ENCODE measurements at places on chromosomes 4 and X.

GRCh38 chr4:121648516-121648915 is 48.3 kb downstream of the ANXA5 start:
- DNase-seq: no peak

GRCh38 chr4:92071587-92071986 is 232.2 kb upstream of the GRID2 start:
- no peak for DNase-seq

GRCh38 chr4:153205757-153206156 is 1.5 kb downstream of the TRIM2 start:
- no peak for DNase-seq

DNA sequence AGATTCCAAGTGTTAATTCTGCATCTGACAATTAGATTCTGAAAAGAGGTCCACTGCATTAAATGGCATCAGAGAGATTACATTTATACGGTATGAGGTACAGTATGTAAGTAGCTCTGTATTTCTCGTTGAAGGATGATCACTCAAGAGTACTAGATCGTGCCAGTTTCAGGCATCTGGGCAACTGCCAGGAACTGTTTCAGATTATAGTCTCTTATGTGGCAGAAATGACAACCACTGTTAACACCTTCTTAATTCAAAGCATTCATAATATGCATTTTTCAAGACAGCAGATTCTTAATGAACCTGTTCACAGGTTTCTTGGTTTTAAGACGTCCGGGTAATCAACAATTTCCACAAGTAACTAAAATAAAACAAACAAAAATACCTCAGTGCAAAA is 1.6 kb downstream of the ANKRD50 start:
- DNase-seq: no peak

DNA sequence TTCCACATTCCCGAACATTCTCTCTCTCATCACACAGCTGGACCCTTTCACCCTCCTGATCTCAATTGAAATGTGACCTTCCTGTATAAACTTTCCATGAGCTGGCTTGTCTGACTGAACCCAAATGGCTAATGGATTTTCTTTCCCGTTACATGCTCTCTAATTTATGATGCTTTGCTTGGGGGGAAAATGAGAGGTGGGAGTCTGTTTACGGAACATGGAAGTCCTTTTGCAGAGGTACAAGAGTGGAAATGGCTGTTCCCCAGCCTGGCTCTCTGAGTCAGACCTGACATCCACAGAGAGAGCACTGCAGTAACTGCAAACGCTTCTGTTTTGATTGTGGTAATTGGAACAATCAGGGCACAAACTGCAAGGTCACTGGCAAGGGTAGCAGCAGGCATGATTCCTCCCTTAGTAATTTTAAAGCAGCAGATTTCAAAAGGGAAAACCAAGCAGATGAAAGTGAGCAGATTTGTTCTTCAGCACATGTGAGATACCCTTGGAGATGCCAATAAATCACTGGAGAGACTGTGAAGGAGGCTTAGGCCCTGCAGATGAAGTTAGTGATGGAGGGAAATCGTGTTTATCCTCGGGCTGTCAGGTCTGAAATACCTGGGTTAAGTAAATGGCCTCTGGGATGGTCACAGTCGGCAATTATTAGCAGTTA is 83.9 kb downstream of the SNCA start:
- DNase-seq: peak; percentile 69

DNA sequence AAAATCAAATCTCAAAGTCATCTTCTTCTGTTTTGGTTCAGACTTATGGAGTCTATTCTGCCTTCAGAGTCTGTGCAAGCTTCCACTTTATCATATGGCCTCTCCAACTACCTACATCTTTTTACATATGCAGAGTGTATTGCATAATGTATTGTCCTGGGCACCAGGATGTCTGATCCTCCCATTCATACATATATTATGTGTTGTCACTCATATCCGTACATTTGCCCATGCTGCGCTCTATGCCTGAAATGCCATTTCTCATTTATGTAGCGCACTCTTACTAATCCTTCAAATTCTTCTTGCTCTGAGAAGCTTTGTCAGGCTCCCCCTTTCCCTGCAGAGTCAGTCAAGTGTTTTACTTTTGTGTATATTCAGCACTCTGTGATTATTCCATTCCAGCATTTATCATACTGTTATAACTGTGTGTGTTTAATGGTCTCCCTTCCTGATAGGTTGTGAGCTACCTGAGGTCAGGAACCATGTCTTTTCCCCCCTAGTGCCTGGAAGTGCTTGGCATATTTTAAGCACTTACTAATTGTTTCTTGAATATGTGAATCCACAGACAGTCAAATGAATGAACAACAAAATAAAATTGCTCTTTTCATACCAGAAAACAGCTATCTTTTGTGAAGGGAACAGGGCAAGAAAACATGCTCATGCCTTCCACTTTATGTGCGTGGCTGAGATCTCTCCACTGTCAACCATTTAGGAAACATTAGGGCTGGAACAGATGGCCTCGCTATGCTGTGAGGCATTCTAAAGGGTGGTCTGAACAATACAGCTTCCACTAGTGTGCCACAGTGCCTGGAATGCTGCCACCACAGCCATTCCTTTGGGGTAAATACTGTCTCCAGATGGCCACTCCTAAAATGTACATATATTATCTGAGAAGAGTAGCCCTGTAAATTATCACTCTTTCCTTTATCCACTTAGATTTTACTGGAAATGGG is 81.8 kb downstream of the GLUD2 start:
- no peak for DNase-seq

GRCh38 chr4:4673070-4673469 is 131.2 kb upstream of the STX18 start:
- peak; percentile 45 for DNase-seq

- no peak for DNase-seq
Observed at GRCh38 chrX:8089141-8089540, 81.9 kb downstream of the VCX2 start.

DNA sequence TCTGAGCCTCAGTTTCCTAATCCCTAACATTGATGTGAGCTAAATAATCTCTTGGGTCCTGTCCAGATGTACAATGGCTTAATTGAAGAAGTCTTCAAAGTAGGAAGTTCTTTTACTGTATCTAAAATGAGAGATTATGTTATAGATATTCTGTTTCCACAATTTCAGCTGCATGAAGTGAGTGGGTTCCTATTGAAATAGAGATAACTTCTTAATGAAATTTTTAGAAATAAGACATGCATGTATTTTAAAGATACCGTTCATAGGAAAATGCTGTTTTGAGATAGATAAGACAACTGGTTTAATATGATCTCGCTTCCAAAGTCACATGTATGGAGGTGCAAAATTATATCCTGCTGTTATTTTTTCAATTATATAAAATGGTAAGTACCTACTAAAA is 71.9 kb downstream of the CLDN22 start:
- DNase-seq: no peak

DNA sequence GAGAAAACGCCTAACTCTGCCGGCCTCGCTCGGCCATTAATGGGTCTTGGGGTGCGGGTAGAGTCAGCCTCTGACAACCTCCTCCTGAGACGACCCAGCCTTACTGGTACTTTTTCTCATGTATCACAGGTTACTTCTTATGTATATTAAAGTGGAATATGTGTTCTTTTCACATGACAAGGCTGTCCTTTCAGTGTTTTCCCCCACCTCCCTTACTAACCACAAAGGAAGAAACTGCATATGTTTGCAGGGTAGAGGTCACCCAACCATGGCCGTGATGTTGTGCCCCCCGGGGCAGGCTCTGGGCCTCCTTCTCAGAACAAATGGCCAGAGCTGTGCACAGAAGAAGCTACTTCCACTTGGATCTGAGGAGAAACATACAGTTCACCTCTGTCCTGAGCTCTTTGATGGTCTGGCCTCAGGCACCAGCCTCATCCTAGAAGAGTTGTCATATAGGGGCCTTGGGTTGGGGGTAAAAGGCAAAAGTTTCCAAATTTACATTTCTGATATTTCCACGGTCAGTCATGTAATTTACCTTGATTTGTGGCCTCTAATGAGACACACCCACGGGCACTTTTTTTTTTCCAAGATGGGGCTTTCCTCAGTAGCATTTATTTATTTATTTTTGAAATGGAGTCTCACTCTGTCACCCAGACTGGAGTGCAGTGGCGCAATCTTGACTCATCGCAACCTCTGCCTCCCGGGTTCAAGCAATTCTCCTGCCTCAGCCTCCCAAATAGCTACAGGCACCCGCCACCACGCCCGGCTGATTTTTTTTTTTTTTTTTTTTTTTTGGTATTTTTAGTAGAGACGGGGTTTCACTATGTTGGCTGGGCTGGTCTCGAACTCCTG is 1.9 kb downstream of the SOWAHD start:
- no peak for DNase-seq

DNA sequence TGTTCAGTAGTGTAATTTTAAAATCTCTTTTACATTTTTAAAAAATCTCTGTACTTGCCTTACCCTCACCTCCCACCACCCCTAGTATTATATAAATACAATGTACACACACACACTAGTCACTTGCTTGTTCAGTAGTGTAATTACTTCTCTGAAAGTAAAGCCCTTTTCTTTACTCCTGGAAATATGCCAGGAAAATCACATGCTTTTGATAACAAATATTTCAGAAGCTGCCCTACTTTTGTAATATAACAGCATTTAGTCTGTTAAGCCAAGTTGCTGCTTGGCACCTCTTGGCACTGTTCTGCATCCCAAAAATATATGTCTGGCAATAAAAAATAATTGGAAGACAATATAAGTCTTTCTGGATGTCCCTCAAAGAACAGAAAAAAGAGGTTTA is 172.8 kb upstream of the APOOL start:
- no peak for DNase-seq

DNA sequence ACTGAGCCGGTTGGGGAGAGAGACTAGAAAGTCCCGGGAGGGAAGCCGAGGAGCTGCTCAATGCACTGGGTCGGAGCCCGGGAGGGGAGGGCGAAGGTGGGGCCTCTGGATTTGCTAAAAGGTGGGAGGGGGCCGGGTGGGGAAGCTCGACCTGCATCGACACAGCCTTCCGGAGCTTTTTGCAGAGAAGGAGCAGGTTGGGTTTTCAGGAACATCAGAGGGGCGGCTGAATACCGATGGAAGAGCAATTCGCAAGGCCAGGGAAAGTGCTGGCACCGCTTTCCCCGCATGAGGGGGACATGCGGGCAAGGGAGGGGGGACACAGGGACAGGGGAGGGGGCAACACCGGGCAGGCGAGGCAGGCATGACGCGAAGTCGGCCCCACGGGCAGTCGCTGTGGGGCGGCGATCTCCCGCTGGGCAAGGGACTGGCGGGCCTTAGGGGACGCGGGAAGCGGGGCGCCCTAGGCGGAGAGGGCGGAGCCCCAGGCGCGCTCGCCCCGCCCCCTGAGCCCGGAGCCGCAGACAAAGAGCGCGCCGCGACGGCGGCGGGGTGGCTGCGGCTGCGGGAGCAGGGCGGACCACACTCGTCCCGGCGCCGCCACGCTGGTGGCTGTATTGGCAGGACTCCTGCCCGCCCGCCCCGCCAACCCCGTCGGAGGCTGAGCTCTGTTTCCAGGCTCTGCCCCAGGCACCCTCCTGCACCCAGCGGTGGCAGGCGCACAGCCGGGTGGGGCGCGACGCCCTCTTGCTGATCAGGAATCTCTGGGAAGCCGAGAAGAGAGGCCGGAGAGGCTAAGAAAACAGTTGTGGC is 11.6 kb downstream of the PDZD4 start:
- DNase-seq: no peak

DNA sequence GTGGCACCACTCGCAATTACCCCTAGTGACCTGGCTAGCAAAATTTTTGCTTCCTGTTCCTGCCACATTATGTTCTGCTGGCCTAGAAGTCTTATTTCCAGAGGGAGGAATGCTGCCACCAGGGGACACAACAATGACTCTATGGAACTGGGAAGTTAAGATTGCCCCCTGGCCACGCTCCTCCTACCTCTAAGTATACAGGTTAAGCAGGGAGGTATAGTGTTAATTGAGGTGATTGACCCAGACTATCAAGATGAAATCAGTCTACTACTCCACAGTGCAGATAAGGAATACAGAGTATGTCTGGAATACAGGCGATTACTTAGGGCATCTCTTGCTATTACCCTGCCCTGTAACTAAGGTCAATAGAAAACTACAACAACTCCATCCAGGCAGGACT is 48.8 kb upstream of the SMARCAD1 start:
- no peak for DNase-seq

DNA sequence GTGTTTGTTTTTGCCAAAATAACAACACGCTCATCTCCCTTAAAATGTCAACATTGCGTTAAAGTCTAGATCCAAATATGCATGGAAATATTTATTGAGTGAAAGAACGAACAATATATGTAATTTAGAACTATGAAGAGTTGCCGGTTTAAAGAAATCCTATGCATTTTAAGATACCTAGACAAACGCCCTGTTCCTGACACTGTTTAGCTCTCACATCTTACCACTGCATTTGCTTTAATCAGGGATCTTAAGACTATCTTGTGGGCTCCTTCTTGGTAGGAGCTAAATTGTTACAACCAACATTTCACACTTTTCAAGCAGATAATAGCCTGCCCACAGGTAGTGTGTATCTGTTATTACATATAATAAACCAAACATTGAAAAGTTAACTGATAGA is 96.6 kb upstream of the RPS6KA3 start:
- no peak for DNase-seq

- DNase-seq: no peak
Observed at GRCh38 chrX:119802546-119802945, 11.1 kb upstream of the RPL39 start.

GRCh38 chr4:815464-816146 is 10.3 kb downstream of the CPLX1 start:
- peak; percentile 69 for DNase-seq

DNA sequence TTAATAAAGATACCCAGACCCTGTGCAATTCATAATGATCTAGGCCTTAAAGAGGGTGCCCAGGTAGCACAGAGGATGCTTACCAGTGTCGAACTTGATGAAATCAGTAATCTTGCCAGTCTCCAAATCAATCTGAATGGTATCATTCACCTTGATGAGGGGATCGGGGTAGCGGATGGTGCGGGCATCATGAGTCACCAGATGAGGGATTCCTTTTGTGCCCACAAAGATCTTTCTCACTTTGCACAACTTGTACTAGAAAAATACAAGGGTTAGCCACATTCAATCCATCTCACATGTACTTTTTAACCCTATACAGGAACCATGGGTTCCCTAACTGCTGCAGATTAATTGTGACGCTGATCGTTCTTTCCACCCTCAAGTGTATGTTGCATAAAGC is 3.3 kb downstream of the RPS4X start:
- DNase-seq: no peak

- no peak for DNase-seq
Observed at GRCh38 chr4:17941731-17942130, 79.8 kb downstream of the LCORL start.

DNA sequence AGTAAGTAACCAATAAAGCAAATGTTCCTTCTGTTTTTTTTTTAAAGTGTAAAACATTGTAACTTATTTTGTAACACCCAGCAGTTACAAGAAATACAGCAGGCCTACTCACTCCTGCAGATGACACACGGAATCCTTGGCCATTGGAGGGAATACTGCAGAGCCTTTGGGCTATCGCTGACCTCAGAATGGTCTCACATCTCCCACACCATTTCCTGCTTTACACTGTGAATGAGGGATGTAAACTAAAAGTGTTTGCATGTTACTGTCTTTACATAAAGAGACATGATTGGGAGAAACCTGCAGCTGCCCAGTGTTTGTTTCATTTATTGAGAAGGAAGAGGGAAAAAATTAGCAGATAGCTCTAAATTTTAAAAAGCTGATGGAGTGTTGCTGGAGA is 64.1 kb downstream of the USP46 start:
- DNase-seq: no peak

GRCh38 chr4:74555231-74555630 is 110.3 kb downstream of the AREG start:
- DNase-seq: no peak
